Mesothelial cell of epicardium (in vitro differentiated cells): ENCODE measurements at places on chromosomes 11 and 22. TPM values are rescaled to one million over a fixed set of nuclear protein-coding genes. Genes with fewer than 3 reads are reported as not detected.

CLTCL1 gene
- 4.4 to 5.9 TPM (median 4.7 TPM) in 3 replicates for total RNA-seq

ZBTB16 gene
- total RNA-seq: not detected in 3 replicates

SCN3B gene
- total RNA-seq: 0.14 to 0.35 TPM (median 0.22 TPM) in 3 replicates

SERPIND1 gene
- total RNA-seq: not detected in 3 replicates

RIMBP3C gene
- 0.31 to 0.71 TPM (median 0.38 TPM) in 3 replicates for total RNA-seq

CLDN5 gene
- total RNA-seq: not detected in 3 replicates

HBG1 gene
- total RNA-seq: not detected in 3 replicates

RFPL2 gene
- 0.36 to 0.53 TPM (median 0.40 TPM) in 3 replicates for total RNA-seq

PGA5 gene
- not detected in 3 replicates for total RNA-seq

MYOD1 gene
- not detected in 3 replicates for total RNA-seq

LMNTD2 gene
- 16.5 to 17.4 TPM (median 16.6 TPM) in 3 replicates for total RNA-seq

TRIM29 gene
- 7.0 to 9.7 TPM (median 7.9 TPM) in 3 replicates for total RNA-seq

C11orf42 gene
- total RNA-seq: not detected in 3 replicates

MYEOV gene
- 1.9 to 2.6 TPM (median 2.1 TPM) in 3 replicates for total RNA-seq

C1QTNF4 gene
- total RNA-seq: 4.7 to 5.6 TPM (median 4.7 TPM) in 3 replicates

GPR83 gene
- total RNA-seq: 0.09 to 0.18 TPM (median 0.11 TPM) in 3 replicates

BARX2 gene
- total RNA-seq: 59.8 to 73.5 TPM (median 69.9 TPM) in 3 replicates

FAT3 gene
- total RNA-seq: 35.1 to 39.1 TPM (median 35.5 TPM) in 3 replicates

CASP1 gene
- 2.7 to 4.9 TPM (median 2.8 TPM) in 3 replicates for total RNA-seq

BIK gene
- 8.0 to 9.9 TPM (median 9.3 TPM) in 3 replicates for total RNA-seq
